SK-N-DZ (cell line): ENCODE measurements at places on chromosomes 13 and 19.

DNA sequence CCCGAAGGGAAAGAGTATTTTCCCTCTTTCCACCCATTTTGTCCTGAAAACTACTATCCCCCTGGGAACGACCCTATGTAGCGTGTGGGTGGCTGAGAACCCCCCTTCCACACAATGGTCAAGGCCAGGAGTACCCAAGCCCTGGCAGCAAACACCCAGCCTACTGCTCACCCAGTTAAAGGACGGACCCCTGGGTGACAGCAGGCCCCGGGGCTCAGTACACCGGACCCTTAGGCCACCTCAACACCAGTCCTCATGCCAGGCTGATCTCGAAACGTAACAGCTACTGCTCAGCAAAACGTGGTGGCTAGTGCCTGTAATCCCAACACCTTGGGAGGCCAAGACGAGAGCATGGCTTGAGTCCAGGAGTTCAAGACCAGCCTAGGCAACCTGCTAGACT is 1.4 kb downstream of the ANKRD27 start:
- no peak for DNase-seq

- DNase-seq: no peak
Observed at GRCh38 chr13:64305246-64305645, 2889.6 kb upstream of the PCDH20 start.

GRCh38 chr13:95335667-95336066 is 34.4 kb upstream of the ABCC4 start:
- no peak for DNase-seq

- no peak for DNase-seq
Observed at GRCh38 chr19:19335408-19336158, 15.0 kb downstream of the MAU2 start.

DNA sequence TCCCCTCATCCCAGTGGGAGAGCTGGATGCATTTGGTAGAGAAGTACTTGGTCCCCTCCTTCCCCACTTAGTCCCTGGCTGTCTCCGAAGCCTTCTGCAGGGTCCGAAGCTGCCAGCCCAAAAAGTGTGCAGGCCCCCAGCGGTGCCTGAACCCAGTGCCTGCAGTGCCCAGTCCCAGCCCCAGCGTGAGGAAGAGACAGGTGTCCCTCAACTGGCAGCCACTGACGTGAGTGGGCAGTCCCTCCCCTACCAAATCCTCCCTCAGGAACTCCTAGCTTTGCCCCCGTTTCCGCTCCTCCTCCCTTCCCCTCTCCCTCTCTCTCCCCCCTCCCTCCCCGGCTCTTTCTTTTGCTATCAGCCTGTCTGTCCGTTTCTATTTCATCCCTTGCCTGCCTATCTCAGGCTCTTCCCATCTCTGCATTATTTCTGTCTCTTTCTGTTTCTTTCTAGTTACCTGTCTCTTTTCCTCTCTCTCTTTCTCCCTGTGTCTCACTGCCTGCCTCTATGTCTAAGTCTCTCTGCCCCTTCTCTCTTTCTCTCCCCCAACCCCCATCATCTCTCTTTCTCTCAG is 1.8 kb upstream of the LTBP4 start:
- DNase-seq: no peak

DNA sequence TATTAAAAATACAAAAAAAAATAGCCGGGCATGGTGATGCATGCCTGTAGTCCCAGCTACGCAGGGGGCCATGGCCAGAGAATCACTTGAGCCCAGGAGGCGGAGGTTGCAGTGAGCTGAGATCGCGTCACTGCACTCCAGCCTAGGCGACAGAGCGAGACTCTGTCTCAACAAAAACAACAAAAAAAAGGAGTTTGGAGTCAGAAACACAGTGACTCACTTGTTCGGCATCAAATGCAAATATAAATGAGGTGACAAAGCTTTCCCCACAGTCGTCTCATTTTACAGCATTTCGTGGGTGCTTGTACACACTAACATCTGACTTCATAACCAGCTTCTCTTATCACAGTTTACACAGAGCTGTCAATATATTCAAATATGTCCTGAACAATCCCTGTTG is 11.0 kb downstream of the ZNF665 start:
- no peak for DNase-seq

DNA sequence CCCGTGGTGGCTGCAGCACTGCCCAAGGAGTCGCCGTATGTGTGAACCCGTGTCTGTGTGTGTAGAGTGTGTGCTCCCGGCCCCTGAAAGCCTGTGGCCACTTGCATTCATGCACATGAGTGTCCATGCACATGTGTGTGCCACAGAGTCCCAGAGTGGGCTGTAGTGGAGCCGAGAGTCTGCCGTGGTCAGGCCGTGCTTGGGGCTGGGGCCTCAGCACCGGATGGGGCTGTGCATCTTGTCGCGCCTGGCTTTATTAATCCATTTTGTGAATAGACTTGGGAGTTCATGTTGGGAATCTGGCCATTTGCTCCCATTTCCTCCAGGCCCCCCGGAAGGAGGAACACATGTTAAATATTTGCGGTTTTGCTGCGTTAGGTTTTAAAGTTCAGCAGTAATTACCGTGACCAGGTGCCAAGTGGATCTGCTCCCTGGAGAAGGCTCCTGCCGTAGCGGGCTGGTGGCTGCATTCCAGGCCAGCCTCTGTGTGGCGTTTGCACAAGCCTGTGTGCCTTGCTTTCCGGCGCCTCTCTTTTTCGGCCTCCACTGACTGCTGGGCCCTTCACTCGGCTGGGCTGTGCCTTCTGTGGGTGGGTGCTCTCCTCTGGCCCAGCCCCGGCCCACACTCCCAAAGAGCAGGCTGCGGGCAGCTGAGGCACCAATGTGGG is 69.2 kb upstream of the KCTD15 start:
- no peak for DNase-seq

DNA sequence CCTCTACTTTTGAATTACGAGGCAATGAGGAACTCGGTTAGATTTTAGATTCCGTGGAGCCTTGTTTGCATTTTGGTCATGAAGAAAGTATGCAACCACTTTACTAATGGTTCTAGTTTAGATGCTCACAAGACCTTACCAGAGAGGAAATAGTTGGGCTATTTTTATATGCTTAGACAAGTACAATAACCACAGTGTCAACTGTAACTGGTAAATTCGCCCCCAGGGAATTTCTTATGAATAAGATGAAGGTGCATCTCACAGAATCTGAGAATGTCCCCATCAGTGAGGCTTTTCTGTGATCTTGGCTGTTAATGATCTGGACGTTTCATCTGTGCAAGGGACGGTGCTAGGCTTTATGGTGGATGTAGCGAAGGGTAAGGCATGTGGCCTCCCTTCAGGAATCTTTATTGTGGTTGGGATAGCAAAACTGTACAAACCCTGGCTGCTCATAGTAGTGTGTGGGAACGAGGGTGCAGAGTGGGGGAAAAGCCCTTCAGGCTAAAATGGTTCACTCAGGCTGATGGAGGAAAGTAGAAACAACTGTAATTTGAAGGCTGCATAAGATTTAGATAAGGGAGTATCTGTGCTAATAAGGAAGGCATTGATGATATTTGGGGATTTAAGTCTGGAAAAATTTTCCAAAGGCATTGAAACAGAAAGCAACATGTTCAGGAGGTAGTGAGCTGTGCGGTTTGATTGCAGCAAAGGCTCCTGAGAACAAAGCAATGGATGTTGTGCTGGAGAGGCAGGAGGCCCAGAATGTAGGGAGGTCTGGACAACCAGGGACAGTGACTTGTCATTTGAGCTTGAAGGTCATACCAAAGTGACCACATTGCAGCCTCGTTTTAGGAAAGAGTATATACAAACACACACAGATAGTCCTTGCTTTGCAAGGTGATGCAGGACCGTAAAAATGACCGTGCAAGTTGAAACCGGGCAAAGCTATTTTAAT is 28.4 kb downstream of the UBAC2 start:
- no peak for DNase-seq

- no peak for DNase-seq
Observed at GRCh38 chr13:78779608-78780007, 120.7 kb upstream of the OBI1 start.
